ENCODE measurements at places on chromosomes 11 and 22.
A peak's percentile ranks its signal among the peaks of the same experiment; 100 is the strongest.

DNA sequence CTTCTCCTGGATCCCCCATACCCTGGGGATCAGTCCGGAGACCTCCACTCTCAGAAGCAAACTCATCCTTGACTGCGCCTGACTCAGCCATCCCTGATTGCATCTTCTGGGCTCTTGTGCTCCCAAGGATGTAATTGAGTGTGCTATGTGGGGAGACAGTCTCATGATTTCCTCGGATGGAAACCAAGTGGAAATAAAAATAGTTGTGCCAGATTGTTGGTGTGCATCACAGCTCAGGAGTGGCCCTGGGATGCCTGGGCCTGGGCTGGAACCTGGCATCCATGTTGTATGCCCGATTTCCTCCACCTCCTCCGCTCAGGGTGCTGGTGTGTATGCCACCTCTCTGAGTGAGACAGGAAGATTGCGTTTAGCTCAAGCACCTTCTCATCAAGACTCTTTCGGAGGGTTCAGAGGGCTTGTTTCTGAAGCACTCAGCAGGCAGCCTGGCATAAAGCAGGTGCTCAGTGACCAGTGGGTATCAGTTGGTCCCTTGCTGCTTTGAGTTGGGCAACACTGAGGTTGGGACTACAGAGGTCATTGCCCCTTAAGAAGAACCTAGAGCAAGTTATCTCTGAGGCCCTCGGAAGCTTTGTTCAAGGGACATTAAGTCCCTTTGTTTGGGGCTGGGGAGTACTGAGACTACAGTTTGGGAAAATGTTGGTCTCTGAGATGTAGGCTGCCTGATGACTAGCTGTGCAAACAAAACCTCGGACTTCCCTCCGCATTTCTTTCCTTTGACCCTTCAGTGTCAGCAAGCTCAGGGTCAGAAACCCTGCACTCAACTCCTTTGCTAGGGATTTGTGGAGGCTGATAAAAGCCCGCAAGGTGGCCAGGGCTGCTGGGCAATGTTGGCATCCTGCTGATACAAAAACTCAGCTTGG is 24.8 kb upstream of the MICAL2 start:
- no peak for DNase-seq

- DNase-seq, result no peak
Measured at GRCh38 chr11:14390669-14391068, 31.7 kb upstream of the RRAS2 start.

- DNase-seq, result no peak
Measured at GRCh38 chr11:118084656-118085055, 2.1 kb downstream of the SMIM35 start.

GRCh38 chr11:8567602-8568198 is 26.3 kb downstream of the STK33 start:
- DNase-seq, result no peak

DNA sequence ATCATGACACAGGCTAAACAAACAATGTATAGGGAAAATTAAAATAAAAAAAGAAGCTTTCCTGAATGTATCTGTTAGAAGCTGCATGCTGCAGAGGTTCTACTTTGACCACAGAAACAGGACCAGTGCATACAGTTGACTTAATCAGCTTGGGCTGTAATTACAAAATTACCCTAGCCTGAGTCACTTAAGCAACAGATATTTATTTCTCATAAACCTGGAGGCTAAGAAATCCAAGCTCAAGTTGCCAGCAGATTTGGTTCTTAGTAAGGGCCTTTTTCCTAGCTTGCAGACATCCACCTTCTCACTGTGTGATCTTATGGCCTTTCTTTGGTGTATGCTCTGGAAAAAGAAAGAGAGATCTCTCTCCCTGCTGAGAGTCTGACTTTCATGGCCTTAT is 946.5 kb upstream of the RAG2 start:
- no peak for DNase-seq

- DNase-seq, result no peak
Measured at GRCh38 chr11:131109257-131109656, 193.0 kb upstream of the SNX19 start.

GRCh38 chr11:133228471-133229329 is 303.6 kb downstream of the OPCML start:
- no peak for DNase-seq

GRCh38 chr11:33207408-33207985 is 46.2 kb upstream of the CSTF3 start:
- DNase-seq, result no peak

DNA sequence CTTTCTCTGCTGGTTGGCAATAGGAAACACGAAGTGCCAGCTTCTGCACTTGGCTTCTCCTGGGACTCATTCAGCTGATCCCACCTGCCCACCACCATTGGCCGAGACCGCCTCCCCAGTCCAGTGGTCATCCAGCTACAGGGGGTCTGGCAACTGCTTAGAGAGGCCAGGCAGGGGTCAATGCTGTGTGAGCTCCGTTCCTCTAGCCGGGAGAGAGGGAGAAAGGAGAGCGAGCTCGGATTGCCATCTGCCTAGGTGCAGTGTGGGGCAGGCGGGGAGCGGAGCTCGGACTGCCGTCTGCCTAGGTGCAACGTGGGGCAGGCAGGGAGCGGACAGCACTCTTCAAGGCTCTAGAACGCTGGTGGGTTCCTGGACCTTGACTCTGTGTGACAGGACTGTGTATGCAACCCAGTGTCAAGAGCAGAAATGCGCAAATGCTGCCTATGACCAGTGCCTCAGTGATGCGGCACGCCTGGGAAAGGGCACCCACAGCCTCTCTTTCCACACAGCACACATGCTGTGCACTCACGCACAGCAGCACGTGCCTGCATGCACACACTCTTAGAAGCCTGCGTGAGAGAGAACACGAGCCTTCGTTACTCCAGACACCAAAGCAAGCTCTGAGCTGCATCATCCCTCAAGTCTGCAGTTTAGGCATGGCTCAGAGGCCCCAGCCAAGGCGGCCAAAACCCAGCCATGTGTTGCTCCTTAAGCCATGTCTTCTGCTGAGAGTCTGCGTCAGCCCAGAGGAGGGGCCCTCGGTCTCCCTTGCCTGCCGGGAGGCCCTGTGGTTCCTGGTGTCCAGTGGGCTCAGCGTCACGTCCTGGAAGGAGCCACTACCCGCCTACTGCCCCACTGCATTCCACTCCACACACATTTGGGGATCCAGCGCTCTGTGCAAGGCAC is 26.8 kb upstream of the JAM3 start:
- DNase-seq, result no peak

- DNase-seq, result peak; percentile 68
Measured at GRCh38 chr22:25076336-25076735, 123.3 kb upstream of the CRYBB3 start.

- no peak for DNase-seq
Measured at GRCh38 chr11:104130161-104130560, 33.8 kb downstream of the PDGFD start.

- no peak for DNase-seq
Measured at GRCh38 chr22:37533995-37534394, 14.8 kb upstream of the CARD10 start.

DNA sequence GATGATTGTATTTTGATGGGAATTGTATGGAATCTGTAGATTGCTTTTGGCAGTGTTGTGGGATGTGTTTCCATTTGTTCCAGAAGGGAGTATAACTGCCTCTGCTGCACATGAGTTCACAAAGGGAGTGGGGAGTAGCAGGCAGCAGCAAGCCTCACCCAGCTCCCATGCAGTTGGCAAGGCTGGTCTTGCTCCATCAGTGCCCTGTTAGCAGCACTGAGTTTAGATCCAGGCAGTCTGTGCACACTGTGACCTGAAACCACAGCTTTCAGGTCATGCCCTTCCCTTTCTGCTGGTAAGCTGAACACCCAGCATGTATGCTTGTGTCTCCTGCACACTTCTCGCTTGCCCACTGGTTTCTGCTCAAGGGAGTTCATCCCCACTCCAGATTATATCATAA is 3.7 kb upstream of the NUCB2 start:
- no peak for DNase-seq

DNA sequence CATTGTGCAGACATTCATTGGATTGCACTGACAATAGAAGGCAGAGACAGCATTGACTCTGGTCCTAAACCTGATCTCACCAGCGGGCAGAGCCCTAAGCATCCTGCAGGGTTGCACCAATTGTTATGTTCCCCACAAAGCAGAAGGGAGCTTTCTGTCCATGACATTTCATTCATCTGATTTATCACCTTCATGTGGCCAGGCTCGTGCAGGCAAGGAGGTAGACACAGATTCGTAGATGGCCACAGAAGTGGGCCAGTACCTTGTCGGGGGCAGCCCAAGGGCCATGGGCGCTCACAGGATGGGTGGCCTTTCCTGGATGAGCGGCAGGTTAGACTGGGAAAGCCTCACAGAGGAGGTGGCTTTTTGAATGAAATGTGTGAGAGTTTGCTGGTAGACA is 2.9 kb downstream of the TSKU start:
- DNase-seq, result no peak

DNA sequence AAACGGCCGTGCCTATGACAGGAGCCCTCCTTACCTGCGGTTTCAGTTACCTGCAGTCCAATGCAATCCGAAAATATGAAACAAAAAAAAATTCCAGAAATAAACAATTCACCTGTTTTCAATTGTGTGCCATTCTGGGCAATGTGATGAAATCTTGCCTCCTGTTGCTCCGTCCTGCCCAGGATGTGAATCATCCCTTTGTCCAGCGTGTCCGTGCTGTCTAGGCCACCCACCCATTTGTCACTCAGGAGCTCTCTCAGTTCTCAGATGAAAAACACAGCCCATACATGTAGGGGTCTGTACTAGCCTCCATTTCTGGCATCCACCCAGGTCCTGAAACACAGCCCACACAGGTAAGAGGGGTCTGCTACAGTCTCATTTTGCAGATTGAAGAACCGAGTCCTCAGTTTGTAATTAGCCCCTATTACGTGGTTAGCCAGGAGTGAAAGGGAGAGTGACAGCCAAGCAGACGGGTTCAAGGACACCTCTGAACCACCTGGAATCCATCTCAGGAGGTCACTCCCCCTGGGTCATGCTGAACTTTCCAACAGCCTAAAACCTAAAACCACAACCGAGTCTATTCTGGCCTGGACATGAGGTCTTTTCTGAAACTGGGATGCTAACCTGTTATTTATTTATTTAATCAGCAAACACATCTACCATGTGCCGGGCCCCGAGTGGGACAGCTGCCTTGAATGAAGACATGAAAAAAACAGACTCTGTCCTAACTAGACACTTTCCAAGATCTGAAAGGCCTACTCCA is 317.2 kb downstream of the SHANK2 start:
- no peak for DNase-seq

- DNase-seq, result no peak
Measured at GRCh38 chr22:44804327-44804726, 52.0 kb downstream of the ARHGAP8 start.

GRCh38 chr11:132655187-132655855 is 877.0 kb downstream of the OPCML start:
- DNase-seq, result no peak

GRCh38 chr11:12725863-12726682 is 51.9 kb downstream of the TEAD1 start:
- no peak for DNase-seq

- DNase-seq, result no peak
Measured at GRCh38 chr11:61121917-61122316, 19.6 kb downstream of the CD5 start.

GRCh38 chr11:19793326-19793725 is 80.7 kb downstream of the NAV2 start:
- no peak for DNase-seq

DNA sequence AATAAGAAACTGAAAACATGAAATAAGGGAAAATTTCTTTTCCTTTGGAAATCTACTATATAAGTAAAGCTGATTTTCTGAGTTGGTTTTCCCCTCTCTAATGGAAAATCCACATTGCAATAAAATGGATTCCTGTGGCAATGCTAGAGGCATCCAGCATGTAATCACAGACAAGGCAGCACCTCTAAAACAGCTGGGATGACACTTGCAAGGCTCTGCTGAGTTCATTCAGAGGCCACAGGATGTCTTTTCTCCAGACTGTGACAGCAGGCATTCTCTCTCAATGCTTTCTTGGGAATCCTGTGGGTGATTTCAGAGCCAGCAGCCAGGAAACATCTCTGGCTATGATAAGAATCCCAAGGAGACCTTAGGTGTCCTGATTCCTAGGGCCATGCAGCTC is 201.3 kb upstream of the BLID start:
- DNase-seq, result no peak

GRCh38 chr11:93160808-93161207 is 37.0 kb downstream of the SLC36A4 start:
- no peak for DNase-seq

DNA sequence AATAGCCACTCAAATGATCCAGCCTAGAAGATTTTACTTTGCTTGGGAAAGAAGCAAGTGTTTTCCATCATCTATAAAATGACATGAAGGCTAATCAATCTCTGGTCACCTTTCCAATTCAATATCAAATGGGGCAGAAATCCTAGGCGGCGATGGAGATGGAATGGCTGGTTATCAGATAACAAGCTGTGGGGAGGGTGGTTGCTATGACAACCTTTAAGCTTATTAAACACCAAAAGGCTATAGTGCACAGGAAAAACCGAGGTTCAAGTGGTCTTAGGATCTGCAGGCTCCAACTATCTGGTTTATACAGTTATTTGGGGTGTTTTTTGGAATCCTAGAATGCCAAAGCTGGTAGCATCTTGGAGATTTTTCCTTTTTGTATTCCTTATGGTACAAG is 13.9 kb upstream of the BSX start:
- no peak for DNase-seq

- no peak for DNase-seq
Measured at GRCh38 chr11:78210000-78210608, 21.4 kb downstream of the USP35 start.

GRCh38 chr22:49156662-49157285 is 670.9 kb downstream of the BRD1 start:
- DNase-seq, result no peak

GRCh38 chr22:32905400-32905799 is 103.9 kb downstream of the TIMP3 start:
- DNase-seq, result no peak

DNA sequence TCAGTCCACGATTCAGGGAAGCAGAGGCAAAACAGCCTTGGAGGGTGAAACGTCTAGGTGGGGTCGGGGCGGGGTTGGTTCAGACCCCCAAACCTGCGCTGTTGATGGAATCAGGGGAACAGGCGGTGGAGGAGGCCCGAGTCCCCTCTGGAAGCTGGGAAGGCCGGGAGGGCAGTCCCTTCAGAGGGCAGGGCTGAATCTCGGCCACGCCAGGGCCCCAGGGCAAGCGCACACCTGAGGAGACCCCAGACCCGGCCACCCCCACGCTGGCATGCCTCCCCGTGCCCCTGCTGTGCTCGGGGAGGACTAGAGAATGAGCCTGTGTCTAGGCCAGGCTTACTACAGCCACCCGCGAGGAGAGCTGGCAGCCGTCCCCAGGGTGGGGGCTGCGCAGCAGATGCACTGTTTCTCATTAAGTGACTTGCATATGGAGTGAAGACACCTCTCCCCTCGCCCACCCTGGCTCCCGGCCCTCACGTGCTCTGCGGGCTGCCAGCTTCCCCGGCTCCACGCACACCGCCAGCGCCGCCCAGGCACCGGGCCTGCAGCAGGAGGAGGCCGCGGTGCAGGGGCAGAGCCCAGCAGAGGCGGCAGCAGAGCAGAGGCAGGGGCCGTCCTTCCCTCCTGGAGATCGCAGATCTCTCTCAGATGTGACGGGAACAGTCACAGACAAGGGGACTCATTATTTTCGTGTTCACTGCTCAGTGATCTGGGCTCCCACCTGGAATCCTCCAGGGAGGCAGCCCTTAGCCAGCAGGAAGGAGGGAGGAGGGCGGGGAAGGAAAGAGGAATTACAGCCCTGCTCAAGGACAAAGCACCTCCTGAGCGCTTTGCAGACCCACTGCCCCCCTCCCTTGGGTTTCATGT is 47.1 kb upstream of the OPCML start:
- DNase-seq, result no peak

All from stimulated activated CD8-positive, alpha-beta memory T cell treated with anti-CD3 and anti-CD28 coated beads, Interleukin-7, amount 100 ng/mL, for 4 hours (primary cell).